CD4-positive, alpha-beta T cell treated with Interleukin-6 for 4 hours (primary cell): ENCODE measurements at places on chromosomes 1 and 21.

DNA sequence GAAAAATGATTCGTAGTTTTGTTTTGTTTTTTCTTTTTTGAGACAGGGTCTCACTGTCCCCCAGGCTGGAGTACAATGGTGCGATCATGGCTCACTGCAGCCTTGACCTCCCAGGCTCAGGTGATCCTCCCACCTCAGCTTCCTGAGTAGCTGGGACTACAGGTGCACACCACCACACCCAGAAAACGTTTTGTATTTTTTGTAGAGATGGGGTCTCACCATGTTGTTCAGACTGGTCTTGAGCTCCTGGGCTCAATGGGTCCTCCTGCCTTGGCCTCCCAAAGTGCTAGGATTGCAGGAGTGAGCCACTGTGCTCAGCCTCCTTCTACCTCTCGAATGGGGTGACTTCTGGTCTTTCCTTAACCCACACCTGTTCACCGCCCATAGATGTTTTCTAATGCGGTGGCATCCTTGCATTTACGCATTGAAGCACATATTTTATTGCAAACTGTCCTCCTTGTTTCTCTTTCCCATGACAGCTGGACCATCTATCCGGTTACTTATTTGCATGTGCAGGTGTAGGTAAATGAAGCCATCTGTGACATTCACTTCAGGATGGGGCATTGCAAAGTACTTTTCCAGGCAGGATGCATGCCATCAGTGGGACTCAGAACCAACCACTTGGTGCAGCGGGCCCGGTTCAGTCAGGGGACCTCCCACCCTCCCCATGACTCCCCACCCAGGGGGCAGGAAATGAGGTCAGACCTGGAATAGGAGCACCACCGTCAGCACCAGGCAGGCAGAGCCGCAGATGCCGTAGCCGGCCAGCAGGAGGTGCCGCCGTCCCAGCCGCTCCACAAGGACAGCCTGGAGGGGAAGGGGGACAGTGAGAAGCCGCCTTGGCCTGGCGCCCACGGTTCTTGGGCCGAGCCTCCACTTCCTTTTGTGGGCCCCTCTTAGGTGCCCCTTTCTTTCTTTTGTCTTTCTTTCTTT lies 16.5 kb downstream of the SLC2A7 start:
- DNase-seq, result peak; percentile 14

- DNase-seq, result no peak
Measured at GRCh38 chr1:65083263-65083896, 64.6 kb upstream of the AK4 start.

- no peak for DNase-seq
Measured at GRCh38 chr1:47696737-47697441, 259.0 kb downstream of the FOXD2 start.

GRCh38 chr1:52709016-52709415 lies 10.9 kb upstream of the COA7 start:
- DNase-seq, result no peak

DNA sequence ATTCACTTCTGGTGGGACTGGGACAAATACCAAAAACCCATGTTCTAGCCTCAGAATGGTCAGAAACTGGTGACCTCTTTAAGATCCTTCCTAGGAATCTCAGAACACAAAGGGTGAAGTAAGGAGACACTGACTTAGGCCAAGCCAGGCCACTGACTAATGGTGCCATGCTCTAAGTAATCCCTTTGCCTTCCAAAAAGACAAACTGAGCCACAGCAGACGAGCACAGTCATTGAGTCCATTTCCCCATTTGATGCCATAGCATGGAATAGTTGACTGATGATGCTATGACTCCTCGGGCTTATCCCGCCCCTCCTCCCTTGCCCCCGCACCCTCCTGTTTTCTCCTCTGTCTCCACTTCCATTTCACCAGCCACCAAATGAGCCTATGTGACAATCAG lies 145.8 kb upstream of the ZNF648 start:
- DNase-seq, result no peak

GRCh38 chr1:27147842-27148518 lies 6.9 kb downstream of the SLC9A1 start:
- DNase-seq, result no peak

- no peak for DNase-seq
Measured at GRCh38 chr21:45844181-45844580, 137.4 kb upstream of the COL6A1 start.

DNA sequence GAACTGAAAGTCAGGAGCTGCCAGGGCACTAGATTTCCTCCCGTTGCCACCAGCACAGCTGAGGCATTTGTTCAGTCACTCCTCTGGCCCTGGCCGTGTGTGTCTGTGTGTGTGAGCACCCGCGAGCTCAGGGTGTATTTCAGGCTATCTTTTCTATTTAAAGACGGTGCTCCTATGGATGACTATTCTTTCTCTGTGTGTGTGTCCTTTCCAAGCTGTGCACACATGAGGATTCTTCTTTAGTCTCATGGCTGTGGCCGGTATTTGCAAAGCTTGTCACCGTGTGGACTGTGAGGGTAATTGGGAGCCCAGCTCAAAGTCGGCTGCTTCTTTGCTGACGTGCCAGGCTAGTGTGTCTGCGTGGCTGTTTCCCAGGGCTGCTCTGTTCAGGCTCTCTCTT lies 3.0 kb upstream of the KCND3 start:
- DNase-seq, result no peak

DNA sequence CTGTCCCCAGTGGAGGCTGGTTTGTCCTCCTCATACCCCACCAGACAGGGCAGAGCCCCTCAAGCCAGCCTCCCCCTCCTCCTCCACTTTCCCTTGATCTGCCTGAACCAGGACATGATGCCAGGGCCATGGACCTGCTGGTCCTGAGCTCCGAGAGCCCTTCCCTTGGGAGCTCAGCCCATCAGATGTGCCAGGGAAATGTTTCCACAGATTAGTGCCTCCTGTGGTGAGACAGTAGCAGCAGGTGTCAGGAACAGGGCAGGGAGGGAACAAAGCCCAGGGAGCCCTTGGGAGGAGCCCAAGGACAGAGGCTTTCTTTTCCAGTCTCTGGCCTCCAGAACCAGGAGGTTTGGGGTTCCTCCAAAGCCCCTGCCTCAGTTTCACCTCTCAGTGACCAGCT lies 14.6 kb upstream of the SLC41A1 start:
- no peak for DNase-seq

DNA sequence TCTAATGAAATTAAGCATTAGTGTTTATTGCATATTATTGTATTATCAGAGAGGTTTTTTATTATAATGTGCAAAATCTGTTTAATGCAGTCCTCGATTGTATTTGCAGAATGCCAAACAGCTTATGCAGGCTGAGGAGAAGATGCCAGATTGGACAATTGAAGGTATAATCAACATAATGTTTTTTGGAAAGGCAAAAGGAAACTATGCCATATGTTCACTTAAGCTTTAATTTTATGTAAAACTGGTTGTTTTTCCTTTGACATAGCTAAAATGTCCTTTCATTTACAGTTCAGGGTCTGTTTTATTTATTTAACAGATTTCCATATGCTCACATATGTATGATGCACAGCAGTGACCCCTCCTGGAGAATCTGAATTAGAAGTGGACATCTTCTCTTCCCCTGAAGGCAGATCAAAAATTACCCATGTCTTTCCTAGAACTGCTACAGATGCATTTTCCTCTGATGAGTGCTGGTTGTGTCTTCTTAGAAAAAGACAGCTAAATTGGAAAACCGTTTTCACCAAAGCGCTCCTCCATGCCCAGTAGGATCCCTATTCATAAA lies 143.5 kb upstream of the USH2A start:
- no peak for DNase-seq

GRCh38 chr1:212759683-212760082 lies 31.9 kb downstream of the NSL1 start:
- DNase-seq, result no peak

GRCh38 chr1:201605385-201606010 lies 66.6 kb downstream of the NAV1 start:
- DNase-seq, result no peak

- no peak for DNase-seq
Measured at GRCh38 chr1:219954736-219955421, 26.5 kb upstream of the SLC30A10 start.

- DNase-seq, result no peak
Measured at GRCh38 chr1:219120624-219121544, 52.8 kb upstream of the LYPLAL1 start.

DNA sequence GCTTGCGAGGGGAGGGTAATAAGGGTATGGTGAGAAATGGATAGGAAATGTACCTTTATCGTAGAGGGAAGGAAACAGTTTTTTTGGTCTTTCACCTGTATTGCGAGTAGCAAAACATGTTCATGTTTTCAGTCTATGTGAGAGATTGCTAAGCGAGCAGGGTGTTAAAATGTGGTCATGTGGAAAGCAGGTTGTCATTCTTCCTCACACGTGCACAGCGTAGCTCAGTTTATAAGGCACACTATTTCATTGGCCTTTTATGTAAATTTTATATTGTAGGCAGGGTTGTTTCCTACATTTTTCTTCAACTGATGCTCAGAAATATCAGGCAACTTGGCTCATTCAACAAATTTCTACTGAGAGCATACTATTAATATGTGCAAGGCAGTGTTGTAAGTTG lies 18.5 kb upstream of the GNG12 start:
- DNase-seq, result no peak

GRCh38 chr1:119330466-119331189 lies 38.0 kb upstream of the HAO2 start:
- no peak for DNase-seq

DNA sequence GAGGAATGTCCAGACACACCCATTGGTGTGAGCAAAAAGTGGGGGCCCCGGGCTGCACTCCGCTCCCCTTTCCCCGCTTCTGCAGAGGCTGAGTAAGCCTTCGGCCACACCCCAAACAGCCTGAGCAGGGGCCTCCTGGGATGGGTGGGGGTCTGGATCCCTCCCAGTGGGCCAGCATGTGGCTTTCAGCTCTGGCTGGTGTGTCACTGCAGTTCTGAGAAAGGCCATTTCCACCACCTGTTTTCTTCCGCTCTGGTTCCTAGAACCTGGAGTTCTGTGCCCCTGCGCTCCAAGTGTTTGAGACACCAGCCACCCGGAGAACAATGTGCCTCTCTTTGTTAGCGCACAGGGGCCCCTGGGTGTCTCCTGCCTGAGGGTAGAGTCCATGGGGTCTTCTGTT lies 30.9 kb downstream of the SLC37A1 start:
- no peak for DNase-seq

- no peak for DNase-seq
Measured at GRCh38 chr1:74317663-74318062, 82.5 kb downstream of the TNNI3K start.

GRCh38 chr1:162695687-162696086 lies 63.4 kb downstream of the DDR2 start:
- DNase-seq, result no peak

DNA sequence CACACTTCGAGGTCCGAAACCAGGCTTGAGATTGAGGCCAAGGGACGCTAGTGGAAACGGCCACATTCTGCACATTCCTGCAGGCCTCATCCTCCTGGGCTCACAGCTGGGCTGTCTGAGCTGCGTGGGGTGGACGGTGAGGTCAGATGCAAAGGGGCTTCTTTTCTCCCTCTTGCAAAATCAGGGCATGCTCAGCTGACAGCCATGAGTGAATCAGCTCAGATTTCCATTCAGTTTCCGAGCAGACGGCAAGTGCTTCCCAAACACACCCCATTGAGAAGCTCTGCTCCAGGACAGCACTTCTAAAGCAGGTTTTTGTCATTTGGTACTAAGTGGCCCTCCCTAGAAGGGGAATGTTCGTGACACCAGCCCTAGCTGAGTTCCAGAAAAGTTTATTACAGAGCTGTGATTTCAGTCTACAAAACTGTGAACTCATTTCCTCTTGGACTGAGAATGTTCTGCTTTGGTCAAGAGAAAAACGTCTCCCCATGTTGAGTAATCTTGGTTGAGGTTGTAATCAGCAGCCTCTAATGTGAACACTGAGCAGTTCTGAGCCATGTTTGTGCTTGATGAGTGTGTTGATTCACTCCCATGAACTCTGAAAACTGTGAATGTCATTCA lies 10.0 kb downstream of the PDPN start:
- no peak for DNase-seq

DNA sequence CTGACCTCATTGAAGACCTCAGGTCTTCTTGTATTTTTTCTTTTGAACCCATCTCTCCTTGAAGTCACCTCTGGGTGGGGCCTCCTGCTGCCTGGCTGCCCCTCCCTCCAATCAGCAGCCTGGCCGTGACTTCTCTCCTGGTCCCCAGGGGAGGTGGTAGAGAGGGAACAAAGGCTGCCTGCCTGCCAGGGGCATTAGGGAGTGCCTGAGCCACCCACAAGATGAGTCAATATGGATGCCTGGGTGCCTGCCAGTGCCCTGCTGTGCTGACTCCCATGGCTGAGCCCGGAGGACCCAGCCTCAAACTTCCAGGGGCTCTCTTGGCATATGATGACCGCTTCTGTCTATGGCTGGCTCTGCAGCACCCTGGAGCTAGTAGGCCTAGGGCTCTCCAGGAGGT lies 5.3 kb upstream of the CDCP2 start:
- no peak for DNase-seq

DNA sequence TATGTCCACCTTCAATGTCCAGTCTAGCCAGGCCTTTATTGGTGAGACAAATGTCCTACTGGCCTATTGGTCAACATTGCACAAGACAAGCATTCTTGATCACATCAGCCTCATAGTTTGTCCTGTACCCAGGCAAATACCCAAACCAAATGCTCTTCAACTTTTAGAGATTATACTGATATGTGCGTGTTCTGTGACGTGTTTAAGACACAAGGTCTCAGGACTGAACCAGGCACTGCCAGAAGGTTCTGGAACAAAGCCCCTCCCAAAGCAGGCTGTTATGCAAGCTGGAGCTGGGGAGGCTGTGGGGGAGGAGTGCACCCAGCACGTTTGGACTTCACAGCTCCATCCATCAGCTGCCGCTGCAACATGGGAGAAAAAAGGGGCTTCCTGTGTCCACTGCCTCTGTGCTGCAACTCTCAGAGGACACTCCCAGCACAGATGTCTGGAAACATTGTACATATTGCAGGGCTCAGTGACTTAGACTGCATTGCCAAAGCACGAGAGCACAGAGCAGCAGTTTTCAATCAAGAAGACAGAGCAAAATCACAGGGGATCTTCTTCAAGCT lies 45.9 kb downstream of the NID1 start:
- DNase-seq, result no peak

DNA sequence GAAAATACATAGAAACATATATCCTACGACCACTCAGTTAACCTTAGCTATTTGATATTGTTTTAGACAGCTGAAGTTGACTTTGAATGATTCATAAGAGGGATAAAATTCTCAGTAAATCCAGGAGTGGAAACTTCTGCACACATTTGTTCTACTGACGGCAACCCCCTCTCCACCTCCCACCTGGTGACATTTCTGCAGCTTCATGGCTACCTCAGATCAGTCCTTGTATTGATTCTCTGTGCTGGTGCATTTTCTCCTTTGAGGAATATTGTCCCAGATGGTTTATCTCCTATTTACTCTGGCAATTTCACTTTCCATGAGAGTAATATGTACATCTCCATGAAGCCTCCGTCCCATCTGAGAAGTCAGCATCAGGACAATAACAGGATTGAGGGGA lies 57.7 kb upstream of the COA6 start:
- peak; percentile 21 for DNase-seq

DNA sequence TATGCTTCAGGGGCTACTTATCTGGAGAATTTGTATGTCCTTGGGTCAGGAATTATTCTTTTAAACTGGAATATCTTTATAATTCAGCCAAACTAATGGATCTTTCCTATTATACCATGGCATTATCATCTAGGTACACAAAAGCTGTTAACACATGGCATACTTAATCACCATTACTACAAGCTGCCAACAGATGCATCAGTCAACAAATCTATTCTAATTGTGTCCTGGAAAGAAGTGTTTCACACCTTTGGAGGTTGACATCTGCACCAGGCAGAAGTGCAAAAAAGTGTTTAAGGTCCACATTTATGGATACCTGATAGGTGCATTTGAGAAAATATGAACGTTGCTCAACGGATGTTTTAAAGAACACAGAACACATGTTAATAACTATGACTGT lies 470.2 kb upstream of the ADGRL2 start:
- no peak for DNase-seq
